Large intestine (tissue), 12 donors: ENCODE measurements at places on chromosomes 12 and 14.

- no peak overlapping the region for H3K4me3 ChIP-seq
- no peak for DNase-seq
- no peaks in the 10 kb centered on the region for H3K27me3 ChIP-seq
- peaks cover 46% of the 10 kb centered on the region for H3K36me3 ChIP-seq
- H3K27ac ChIP-seq: no peak overlapping the region
Observed at GRCh38 chr14:45212231-45212630, 40.8 kb downstream of the MIS18BP1 start.

DNA sequence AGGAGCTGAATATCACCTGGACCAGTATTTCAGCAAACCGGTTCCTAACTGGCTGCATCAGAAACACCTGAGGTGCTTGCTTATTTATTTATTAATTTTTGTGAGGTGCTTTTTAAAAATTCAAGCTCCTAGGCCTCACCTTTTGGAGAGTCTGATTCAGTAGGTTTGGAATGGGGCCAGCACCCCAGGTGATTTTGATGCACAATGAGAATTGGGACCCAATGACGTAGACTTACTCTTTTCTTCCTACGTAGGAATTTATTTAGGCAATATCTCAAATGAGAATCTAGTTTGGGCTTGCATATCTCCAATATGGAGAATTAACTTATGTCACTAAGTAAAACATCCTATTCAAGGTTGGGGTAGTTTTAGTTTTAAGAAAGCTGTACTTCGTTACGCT, 7.3 kb downstream of the YEATS4 start:
- no peaks in the 10 kb centered on the region for H3K27me3 ChIP-seq
- H3K36me3 ChIP-seq: peaks cover 30% of the 10 kb centered on the region
- no peak overlapping the region for H3K4me3 ChIP-seq
- no peak overlapping the region for H3K27ac ChIP-seq

DNA sequence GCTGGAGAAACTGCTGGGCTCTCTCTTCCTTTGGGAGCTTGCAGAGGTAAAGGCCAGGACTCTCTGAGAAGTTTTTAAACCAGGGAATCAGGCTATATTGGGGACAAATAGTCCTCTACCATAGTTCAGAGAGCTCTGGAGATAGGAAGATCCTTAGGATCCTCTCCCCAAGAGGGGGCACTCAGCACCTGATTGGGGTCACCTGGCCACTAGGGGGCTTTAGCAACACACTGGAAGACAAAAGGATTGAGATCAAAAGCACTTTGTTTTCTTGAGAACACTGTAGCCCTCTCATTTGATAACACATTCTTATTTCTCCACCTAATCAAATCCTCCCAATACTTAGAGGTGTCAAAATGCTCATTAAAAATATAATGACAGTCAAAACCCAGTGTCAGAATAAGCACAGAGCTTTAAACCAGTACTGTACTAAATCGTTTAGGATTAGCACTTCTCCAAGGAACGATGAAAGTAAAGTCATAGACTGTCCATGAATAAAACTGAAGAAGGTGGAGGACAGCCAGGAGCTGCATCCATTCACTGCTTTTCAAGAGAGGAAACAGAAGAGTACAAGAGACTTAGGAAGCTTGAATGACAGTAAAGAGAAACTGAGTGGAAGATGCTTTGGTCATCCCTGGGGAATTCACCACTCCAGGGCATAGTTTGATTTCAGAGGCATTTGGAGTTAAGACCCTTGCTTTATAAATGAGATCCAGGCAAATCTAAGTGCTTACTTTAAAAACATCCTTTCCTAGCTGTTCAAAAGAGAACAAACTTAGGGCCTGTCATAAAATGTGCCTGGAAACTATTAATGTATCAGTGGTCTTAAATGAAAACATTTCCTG, 26.5 kb downstream of the BMP4 start:
- no peaks in the 10 kb centered on the region for H3K36me3 ChIP-seq
- DNase-seq: peak; percentile 28
- no peak overlapping the region for H3K4me3 ChIP-seq
- H3K27me3 ChIP-seq: no peaks in the 10 kb centered on the region
- no peak overlapping the region for H3K27ac ChIP-seq

DNA sequence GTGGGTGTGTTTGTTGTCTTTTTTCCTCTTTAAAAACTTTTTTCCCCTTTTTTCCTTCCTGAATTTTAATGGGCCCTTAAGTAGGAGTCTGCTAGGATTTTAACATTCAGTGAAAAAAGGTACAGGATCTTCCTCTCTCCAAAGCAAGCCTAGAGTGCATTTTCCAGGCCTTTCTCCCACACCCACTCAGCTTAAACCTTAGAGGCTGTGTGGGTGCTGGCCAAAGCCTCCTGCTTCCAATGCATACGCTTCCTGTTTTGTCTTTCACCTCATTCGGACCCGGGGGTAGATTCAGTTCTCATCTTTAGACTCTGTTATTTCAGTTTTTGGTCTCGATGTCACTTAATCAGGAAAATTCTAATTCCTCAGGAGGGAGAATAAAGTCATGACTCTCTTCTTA, 51.2 kb downstream of the TMEM30B start:
- H3K27ac ChIP-seq: no peak overlapping the region
- H3K4me1 ChIP-seq: no peaks in the 10 kb centered on the region
- peaks cover 7% of the 10 kb centered on the region for H3K27me3 ChIP-seq
- no peak overlapping the region for H3K4me3 ChIP-seq
- DNase-seq: no peak

GRCh38 chr12:95970905-95971304, 25.2 kb downstream of the HAL start:
- no peaks in the 10 kb centered on the region for H3K27me3 ChIP-seq
- H3K36me3 ChIP-seq: no peaks in the 10 kb centered on the region
- H3K27ac ChIP-seq: no peak overlapping the region

GRCh38 chr14:59117754-59118528, 70.5 kb upstream of the DAAM1 start:
- no peak overlapping the region for H3K4me3 ChIP-seq
- H3K36me3 ChIP-seq: no peaks in the 10 kb centered on the region
- peaks cover 5% of the 10 kb centered on the region for H3K4me1 ChIP-seq
- H3K27ac ChIP-seq: no peak overlapping the region

GRCh38 chr12:67891596-67891995, 97.7 kb upstream of the IFNG-AS1 start:
- no peaks in the 10 kb centered on the region for H3K36me3 ChIP-seq
- H3K4me3 ChIP-seq: no peak overlapping the region
- H3K27me3 ChIP-seq: no peaks in the 10 kb centered on the region

GRCh38 chr12:54593725-54594124, 5.3 kb upstream of the PPP1R1A start:
- H3K36me3 ChIP-seq: no peaks in the 10 kb centered on the region
- no peak for DNase-seq
- H3K4me1 ChIP-seq: peaks cover 18% of the 10 kb centered on the region
- no peak overlapping the region for H3K27ac ChIP-seq

DNA sequence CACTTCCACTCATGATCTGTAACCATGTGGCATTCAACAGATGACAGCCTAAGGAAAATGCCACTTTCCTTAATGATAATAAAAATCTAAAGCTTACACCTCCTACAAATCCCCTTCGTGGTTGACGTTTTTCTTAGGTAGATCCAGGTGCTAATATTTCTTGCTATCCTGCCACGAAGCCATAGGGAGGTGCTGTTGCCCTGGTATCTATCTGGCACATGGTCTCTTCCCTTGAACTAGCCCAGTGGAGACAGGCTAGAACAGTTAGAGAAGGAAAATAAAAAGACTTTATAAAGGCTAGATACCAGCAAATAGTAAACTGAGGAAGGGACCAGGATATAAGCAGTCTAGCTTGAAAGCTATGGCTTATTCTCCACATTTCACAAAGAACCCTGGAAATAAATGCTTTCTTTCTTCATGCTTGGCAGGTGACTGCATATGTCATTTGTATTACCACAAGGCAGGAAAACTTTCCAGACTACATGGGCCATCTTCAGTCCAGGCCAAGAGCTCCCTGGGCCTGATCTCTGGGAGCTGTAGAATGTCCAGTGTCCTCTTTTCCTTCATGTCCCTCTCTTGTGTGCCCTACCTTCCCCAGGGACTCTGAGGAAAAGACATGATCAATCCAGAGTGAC, 15.3 kb downstream of the SPIC start:
- peak; percentile 54 for DNase-seq
- no peak overlapping the region for H3K4me3 ChIP-seq
- H3K36me3 ChIP-seq: no peaks in the 10 kb centered on the region
- no peak overlapping the region for H3K27ac ChIP-seq
- H3K27me3 ChIP-seq: no peaks in the 10 kb centered on the region

GRCh38 chr12:6635375-6635855, 344 bp downstream of the LPAR5 start:
- H3K4me3 ChIP-seq: peak overlapping the region; percentile 25
- no peaks in the 10 kb centered on the region for H3K27me3 ChIP-seq
- H3K27ac ChIP-seq: peak overlapping the region; percentile 57

DNA sequence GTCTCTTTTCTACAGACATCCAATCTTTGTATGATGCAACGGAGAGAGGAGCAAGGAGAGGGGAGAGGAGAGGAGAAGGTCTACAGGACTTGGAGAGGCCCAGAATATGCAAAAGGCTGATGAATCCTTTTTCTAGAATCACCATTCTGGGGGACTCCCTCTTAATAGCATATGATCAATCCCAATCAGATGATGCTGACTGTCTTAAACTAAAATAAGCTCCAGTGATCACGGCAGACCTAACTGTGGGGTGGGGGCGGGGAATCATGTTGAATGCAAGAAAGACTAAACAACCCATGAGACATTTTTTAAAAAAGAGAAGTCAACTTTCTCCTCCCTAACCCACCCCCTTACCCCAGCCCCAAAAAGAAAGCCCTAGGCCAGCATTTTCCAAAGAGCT, 33.4 kb downstream of the BTBD7 start:
- no peak overlapping the region for H3K4me3 ChIP-seq
- no peaks in the 10 kb centered on the region for H3K27me3 ChIP-seq
- H3K27ac ChIP-seq: peak overlapping the region; percentile 92
- H3K4me1 ChIP-seq: peaks cover 36% of the 10 kb centered on the region

- peak; percentile 76 for DNase-seq
- no peaks in the 10 kb centered on the region for H3K36me3 ChIP-seq
- peaks cover 2% of the 10 kb centered on the region for H3K4me1 ChIP-seq
- no peaks in the 10 kb centered on the region for H3K27me3 ChIP-seq
- no peak overlapping the region for H3K27ac ChIP-seq
Observed at GRCh38 chr12:118680356-118680963, 300.9 kb upstream of the SRRM4 start.

DNA sequence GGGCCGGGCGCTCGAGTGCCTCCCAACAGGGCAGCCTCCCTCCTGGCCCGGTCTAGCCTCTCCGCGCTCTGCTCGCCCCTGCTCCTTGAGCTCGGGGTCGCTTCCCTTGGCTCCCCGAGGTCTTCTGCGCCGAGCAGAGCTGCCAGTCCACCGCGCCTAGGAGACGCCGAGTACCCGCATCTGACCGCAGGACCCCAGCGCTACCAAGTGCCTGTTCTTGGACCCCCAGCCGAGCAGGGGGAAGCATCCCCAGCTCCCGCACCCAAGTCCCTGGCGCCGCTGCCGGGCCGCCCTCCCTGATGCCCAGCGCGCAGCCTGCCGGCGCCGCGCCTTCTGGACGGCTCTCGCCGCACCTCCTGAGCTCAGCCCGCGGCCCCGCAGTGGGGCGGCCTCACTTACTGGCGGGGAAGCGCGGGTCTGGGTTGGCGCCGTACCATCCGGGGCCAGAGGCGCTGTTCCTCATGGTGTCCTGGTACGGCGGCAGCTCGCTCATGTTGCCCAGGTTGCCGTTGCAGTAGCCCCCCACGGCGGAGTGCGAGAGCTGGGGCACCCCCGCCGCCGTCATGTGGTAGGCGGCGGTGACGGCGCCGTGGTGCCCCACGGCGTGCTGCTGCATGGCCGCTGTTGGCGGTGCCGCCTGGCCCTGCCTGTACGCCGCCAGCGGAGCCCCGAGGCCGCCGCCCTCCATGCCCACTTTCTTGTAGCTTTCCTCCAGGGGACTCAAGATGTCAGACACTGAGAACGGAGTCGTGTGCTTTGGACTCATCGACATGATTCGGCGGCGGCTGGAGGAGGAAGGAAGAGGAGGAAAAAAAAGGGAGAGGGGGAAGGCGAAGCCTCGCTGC, 1.2 kb downstream of the NKX2-1 start:
- H3K27me3 ChIP-seq: peaks cover 97% of the 10 kb centered on the region
- no peak for DNase-seq
- H3K27ac ChIP-seq: no peak overlapping the region
- H3K4me3 ChIP-seq: no peak overlapping the region
- H3K36me3 ChIP-seq: no peaks in the 10 kb centered on the region

- no peaks in the 10 kb centered on the region for H3K4me1 ChIP-seq
- H3K27ac ChIP-seq: no peak overlapping the region
- no peaks in the 10 kb centered on the region for H3K36me3 ChIP-seq
- no peaks in the 10 kb centered on the region for H3K27me3 ChIP-seq
- no peak overlapping the region for H3K4me3 ChIP-seq
- peak; percentile 56 for DNase-seq
Observed at GRCh38 chr12:59067083-59067482, 146.8 kb upstream of the LRIG3 start.

DNA sequence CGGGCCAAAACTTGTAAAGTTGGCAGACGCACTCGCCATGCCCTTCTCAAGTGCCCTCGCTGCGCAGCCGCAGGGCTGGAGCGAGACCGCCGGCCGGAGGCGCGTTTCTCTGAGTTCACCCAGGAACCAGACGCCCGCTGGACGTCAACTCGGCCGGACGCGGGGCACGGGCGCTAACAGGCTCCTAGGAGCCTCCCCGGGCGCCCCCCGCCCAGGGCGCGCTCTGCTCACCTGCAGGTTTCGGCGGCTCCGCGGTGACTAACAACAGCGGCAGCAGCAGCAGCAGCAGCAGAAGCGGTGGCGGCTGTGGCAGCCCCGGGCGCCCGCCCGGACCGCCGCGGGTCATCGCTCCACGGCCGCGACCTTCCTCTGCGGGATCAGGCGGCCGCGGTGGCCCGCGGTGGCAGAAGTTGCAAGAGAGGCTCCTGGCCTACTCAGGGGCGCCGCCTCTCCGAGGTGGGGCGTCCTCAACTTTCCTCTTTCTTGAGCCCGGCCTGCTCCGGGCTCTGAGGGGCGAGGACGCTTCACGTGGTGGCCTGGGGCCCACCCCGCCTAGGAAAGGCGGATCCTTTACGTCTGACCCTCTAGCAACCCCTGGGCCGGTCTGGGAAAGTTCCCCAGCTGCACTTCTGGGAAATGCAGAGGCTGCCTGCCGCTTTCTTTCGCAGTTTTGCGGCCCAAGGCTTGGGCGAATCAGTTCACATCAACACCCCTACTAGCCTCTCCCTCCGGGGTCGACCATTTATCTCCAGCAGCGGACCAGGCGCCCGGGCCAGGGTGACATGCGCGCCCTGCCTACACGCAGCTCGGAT, at the start of gene PLBD1:
Gene PLBD1 (minus strand): TSS at position 533 of the 812 bp plus-strand sequence. CDS start 187 bp downstream, at position 346.
- H3K4me3 ChIP-seq: peak within 1 kb of the TSS; percentile 70
- no peaks in the 10 kb centered on the region for H3K27me3 ChIP-seq
- H3K4me1 ChIP-seq: peaks cover 8% of the 10 kb centered on the region
- no peaks in the 10 kb centered on the region for H3K36me3 ChIP-seq
- DNase-seq: peak; percentile 50

- peak; percentile 45 for DNase-seq
- no peak overlapping the region for H3K4me3 ChIP-seq
- H3K4me1 ChIP-seq: peaks cover 4% of the 10 kb centered on the region
- H3K27me3 ChIP-seq: no peaks in the 10 kb centered on the region
- H3K36me3 ChIP-seq: no peaks in the 10 kb centered on the region
Observed at GRCh38 chr14:63855281-63855680, 2.5 kb downstream of the SYNE2 start.
